ENCODE measurements at places on chromosomes 3 and 15.

DNA sequence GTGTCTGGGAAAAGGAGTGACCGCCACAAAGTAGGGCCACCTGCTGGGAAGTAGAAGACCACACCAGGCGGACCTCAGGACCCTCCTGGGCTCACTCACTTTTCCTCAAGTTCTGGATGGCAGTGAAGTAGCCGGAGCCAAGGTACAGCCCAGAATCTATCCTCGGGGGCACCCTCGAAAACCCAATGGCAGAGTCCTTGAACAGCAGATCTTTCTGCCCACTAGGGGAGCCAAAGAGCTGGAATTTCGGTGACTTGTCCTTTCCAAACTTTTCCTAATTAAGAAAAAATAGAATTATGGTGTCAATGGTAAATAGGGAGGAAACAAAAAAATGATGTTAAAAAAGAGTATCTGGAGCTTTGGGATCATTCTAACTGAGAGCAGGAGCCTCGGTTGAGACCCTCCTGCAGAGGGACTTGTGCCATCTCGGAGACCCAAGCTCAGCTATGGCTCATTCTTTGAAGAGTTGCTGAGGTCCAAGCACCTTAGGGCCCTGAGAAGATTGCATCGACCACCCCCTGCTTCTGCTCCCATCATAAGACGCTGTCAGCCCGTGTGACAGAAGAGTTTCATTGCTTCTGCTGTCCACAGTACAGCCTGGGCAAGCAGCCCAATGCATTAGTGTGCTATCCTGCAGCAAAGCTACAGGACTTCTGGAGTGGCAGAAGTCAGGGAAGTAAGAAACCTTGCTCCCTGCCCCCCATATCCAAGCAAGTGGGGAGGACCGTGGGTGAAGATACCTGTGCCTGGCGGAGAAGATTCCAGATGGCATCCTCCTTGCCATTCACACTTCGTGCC lies 14.8 kb downstream of the LTF start:
- DNase-seq: no peak

GRCh38 chr3:64266065-64266931 lies 41.0 kb upstream of the PRICKLE2 start:
- DNase-seq: no peak

- DNase-seq: no peak
Observed at GRCh38 chr3:188031121-188031520, 122.8 kb upstream of the LPP start.

DNA sequence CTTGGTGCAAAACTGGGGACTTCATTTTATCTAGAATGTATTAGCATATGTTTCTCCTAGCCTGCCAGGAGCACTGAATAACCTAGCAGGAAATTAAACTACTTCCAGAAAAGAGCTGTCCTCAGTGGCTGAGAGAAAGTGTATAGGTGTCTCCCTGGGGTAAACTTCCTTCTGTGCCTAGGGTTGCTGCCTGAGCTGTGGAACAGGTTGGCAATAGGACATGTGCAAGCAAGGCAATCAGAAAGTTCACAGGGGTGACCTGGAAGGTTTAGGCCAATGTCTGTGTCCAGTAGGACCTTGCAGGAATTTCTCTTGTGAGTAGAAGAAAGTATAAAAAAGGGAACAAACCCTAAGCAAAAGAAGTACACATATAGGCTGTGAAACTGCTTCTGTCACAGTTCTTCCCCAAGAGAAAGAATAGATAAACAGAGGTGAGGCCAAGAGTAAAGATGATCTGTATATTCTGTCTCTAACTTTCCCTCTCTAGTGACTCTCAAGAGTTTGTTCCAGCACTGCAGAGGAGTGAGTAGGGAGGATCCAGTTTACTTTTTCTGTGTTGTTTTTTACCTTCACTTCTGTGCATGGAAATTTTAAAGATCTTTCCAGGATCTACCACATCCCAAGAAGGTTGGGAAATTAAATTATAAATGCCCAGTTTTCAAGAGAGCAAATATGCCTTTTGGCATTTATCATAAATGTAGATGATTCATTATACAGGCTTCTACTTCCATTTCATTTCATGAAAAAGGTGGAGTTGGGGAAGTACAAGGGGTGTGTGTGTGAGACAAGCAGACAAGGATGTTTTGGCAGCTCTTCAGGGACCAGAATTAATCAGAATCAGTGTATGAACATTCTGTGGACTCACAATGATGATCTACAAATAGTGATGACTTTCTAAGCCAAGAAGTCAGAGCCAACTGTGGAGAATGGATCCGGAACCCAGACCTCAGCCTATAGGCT lies 155.2 kb downstream of the RBPMS2 start:
- no peak for DNase-seq

GRCh38 chr3:175591375-175591774 lies 732.2 kb downstream of the NAALADL2 start:
- no peak for DNase-seq

DNA sequence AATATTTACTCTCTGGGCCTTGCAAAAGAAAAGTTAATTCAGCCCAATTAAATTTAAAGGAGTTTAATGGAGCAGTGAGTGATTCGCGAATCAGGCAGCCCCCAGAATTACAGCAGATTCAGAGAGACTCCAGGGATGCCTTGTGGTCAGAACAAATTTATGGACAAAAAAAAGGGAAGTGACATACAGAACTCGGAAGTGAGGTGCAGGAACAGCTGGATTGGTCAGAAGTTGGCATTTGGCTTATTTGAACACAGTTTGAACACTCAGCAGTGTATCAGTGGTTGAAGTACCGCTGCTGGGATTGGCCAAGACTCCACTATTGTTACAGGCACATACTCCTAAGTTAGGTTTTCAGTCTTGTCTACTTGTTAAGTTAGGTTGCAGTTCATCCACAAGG lies 145.0 kb upstream of the GAP43 start:
- no peak for DNase-seq

DNA sequence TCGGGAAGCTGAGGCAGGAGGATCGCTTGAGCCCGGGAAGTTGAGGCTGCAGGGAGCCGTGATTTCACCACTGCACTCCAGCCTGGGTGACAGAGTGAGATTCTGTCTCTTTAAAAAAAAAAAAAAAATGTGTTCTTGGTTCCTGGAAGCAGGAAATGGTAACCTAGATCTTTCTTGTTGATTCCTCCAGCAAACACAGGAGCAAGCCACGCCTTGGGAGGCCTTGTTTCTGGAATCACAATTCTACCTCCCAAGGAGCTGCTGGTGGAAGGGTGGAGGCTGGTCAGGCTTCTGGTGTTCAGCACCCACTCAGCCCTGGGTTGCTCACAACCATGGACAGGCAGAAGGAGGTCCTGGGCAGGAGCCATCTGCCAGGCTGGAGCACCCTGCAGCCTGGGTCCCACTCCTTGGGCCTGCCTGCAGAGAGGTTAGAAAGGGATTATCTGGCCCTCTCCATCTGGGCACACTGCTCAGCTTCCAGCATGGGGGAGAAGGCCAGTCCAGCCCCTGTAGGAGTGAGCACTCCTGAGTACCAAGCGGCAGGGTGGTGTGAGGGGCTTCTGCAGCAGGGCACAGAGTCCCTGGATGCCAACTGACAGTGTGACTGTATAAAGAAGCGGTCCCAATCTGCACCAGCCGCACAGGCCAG lies 65.6 kb downstream of the ABTB1 start:
- DNase-seq: no peak

DNA sequence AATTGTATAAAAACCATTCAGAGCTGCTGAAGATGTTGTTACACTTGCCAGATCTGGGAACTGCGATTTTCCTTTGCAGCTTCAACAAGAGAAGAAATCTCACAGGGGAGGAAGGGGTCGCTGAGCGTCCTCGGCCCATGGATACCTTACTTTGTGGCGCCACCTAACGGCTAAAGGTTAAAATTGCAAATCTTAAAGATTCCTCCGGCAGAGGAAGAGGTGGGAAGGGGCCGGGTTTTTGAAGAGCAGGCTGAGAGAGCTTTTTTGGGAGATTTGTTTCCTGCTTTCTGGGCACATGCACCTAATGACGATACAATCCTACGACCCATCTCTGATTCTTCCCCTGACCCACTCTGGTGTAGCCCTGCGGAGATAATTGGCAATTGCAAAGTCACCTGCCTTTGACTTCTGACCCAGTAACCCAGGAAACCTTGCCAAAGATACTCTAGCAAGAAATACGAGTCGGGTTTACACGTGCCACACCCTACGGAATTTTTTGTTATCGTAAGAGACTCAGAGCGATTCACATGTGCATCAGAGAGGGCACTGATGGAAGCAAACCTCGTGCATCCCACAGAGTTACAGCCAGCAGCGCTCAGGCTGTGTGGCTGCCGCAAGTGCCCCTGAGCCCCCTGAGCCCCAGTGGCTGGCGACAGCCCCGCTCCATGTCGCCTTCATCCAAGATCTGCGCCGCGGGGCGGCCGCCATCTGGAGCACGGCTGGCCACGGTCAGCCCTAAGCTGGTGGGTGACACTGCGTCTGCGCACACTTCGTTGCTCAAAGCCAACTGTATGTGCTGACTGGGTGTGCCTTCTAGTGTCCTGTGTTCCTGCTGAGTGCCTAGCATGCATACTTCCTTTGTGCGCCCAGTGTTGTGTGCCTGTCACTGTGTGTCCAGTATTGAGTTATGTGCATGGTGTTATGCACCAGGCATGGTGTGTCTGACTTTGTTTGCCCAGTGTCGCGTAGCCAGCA lies 55.2 kb upstream of the CHRNA7 start:
- no peak for DNase-seq

- DNase-seq: no peak
Observed at GRCh38 chr3:42556089-42556632, 25.6 kb downstream of the SEC22C start.

- no peak for DNase-seq
Observed at GRCh38 chr15:67512140-67512539, 8.8 kb upstream of the C15orf61 start.

- DNase-seq: no peak
Observed at GRCh38 chr15:39631357-39631756, 50.5 kb downstream of the THBS1 start.

DNA sequence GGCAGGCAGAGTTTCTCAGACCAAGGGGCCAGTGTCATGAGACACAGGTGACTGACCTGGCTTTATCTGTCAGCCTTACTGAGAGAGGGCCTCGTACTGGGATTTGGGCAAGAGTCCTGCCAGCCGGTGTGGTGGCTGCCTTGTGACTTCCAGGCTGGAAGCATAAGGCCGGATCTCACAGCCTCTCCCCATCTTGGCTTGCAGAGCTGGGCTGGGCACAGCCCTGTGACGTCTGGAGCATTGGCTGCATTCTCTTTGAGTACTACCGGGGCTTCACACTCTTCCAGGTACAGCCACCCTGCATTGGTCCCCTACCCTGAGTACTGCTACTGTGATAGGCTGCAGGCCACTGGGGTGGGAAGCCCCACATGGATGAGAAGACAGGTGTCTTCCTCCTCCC lies 12.1 kb downstream of the CLK3 start:
- DNase-seq: no peak

- no peak for DNase-seq
Observed at GRCh38 chr15:82535566-82536408, 4.5 kb downstream of the RPS17 start.

DNA sequence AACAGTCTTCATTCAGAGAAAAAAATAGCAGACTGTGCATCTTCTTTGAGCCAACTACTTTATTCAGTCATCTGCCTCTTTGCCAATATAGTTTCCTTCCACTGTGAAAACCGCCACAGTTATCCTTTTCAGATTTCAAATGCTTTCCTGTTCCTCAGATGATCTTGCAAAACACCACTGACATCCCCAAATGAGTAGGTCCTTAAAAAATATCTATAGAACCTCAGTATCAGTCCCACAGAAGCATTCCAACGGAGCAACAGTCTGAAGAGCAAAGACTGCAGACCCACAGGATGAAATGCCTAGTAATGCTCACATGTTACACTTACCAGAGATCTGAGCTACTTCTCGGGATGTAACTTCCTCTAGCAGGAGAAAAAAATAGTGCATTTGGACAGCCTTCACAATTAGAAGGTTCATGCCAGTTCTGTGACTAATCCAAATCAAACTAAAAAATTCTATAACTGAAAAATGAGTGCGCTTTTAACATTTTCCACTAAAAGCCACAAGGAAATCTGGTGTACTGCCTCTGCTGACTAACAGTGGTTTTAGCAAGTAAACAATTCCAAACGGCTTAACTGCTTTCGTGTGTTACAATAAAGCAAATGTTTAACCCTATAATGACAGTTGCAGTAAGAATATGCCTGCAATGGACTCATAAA lies at the start of gene ANKRD28:
Gene ANKRD28, minus strand, starts transcription at position 338 of the 662 bp plus-strand sequence. CDS start 1,458 bp downstream, outside the sequence.
- DNase-seq: no peak

DNA sequence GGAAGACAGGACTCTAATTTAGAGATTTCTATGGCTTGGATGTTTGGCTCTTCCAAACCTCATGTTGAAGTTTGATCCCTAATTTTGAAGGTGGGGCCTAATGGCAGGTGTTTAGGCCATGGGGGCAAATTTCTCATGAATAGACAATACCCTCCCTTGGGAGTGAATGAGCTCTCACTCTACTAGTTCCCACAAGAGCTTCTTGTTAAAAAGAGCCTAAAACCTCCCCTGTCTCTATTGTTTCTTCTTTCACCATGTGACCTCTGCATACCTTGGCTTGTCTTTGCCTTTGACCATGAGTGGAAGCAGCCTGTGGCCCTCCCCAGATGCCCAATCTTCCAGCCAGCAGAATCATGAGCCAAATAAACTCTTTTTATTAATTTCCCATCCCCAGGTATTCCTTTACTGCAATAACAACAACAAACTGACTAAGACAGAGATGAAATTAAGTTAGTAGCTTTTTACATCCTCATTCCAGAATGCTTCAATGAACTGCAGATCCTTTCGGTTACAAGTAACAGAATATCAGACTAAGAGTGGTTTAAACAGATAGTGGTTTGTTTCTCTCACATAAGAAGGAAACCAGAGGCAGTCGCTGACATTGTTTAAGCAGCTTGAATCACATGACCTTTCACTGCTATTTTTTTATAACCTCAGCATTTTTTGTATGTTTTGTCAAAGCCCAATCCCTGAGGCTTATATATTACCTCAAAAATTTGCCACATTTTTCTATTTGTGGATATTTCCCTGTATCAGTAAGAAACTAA lies 1013.3 kb upstream of the SEMA6D start:
- no peak for DNase-seq

DNA sequence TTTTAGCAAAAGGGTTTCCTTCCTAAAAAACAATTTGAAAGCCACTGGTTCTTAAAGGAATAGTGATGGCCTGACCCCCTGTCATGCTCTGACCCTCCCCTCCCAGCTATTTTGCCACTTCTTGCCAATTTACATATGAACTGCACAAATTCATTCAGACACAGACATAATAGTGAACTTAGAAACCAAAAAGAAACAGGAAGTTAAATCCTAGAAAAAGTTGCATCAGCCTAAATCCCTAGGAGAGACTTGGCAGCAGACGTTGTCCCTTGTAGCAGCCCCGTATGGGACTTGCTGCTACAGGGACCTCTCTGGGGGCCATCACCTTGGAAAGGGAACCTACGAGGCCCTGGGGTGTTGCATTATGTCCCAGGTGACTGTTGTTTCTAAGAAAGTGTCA lies 14.3 kb upstream of the PDE8A start:
- DNase-seq: no peak

GRCh38 chr3:146223401-146224373 lies 27.2 kb downstream of the PLSCR4 start:
- DNase-seq: no peak
